Psoas muscle (tissue), 8 donors: ENCODE measurements at places on chromosomes 13 and 19. TPM values are rescaled to one million over a fixed set of nuclear protein-coding genes. Genes with fewer than 3 reads are reported as not detected.

KIR3DL2 gene
- polyA plus RNA-seq: 0.03 TPM

ZFP28 gene
- 1.7 TPM for polyA plus RNA-seq

RAB3A gene
- polyA plus RNA-seq: 0.44 TPM

NAT14 gene
- polyA plus RNA-seq: 3.6 TPM

NCCRP1 gene
- polyA plus RNA-seq: not detected

CALR3 gene
- polyA plus RNA-seq: 0.07 TPM

MUC16 gene
- polyA plus RNA-seq: not detected

F7 gene
- not detected for polyA plus RNA-seq

CPAMD8 gene
- polyA plus RNA-seq: 9.8 TPM

SIGLEC11 gene
- 0.22 TPM for polyA plus RNA-seq

KLK8 gene
- polyA plus RNA-seq: 0.09 TPM

RPS28 gene
- 431 TPM for polyA plus RNA-seq

ATP8B3 gene
- 0.22 TPM for polyA plus RNA-seq

ZNF441 gene
- polyA plus RNA-seq: 1.3 TPM

ZSCAN1 gene
- not detected for polyA plus RNA-seq

KL gene
- polyA plus RNA-seq: 0.59 TPM

FGF21 gene
- polyA plus RNA-seq: not detected
